NCI-H748 treated with DMSO at 0.1 percent for 48 hours (cell line): ENCODE measurements at places on chromosomes 5 and 9.

DNA sequence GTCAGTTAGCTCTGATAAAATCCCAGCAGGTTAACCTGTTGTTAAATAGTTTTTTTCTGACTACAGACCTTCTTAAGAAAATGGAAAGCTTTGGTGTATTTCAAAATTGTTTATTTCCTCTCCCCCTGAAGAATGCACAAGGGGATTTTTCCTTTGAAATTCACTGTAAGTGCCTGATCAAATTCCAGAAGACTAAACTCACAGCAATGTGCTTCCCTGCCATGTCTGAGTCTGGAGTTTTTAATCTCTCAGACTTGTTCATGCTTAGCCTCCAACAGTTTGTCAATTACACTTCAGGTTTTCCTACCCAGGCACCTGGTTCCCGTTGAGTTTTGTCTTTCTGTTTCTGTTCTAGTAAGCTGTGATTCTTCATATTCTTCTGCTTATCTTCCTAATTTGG lies 961.6 kb upstream of the CDH18 start:
- no peak for DNase-seq

DNA sequence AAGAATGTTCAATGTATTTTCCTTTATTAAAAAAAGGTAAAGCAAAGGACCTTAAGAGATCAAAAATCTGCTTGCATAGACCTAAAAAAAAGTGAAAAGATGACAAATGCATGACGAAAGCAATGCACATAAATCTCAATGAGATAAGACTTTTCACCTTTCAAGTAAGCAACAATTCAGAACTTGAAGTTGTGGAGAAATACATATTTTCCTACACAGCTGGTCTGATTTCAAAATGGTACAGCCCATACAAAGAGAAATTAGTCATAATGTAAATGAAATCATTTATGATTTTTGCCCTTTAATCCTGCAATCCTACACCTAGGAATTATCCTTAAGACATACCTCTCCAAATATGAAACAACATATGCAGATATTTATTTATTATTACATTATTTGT lies 568.0 kb downstream of the ANXA1 start:
- no peak for DNase-seq

GRCh38 chr5:175219366-175219765 lies 224.6 kb downstream of the DRD1 start:
- no peak for DNase-seq

DNA sequence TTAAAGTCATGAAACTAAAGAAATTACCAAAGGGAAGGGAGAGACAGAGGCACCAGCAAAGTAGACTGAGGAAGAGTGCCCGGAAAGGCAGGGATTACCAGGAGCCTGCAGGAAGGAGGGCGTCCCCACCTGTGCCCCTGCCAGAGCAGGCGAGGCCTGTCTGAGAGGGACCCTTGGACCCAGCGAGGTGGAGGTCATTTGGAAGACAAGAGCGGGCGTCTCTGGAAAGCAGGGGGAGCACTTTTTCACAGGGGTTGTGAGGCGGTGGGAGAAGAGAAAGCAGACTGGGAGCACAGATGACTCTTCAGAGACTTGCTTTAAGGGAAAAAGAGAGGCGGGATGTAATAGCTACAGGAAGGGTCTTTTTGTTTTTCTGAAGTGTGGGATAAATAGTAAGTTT lies 27.5 kb upstream of the SLC2A8 start:
- no peak for DNase-seq

DNA sequence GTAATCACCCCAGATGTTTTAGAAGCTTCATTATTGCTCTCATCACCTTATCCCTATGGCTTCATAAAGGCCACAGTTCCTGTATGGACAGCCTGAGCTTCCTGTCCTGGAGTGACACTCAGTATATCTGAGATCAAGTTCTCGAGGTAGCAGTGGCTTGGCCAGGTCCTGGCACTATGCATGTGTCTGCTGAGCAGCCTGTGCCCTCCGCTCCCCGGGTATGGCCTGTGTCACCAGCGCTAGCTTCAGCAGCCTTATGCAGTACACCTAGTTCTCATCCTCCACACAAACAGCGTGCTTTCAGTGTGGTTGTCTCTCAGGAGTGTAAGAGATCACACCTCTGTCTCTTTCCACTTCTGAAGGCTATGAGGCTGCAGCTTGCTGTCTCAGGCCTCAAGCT lies 514.7 kb downstream of the DIRAS2 start:
- DNase-seq, result no peak
